ENCODE measurements at places on chromosomes 12 and 14. TPM values are rescaled to one million over a fixed set of nuclear protein-coding genes. Genes with fewer than 3 reads are reported as not detected.

The SLC11A2 gene
- 13.6 TPM for polyA plus RNA-seq

DNA sequence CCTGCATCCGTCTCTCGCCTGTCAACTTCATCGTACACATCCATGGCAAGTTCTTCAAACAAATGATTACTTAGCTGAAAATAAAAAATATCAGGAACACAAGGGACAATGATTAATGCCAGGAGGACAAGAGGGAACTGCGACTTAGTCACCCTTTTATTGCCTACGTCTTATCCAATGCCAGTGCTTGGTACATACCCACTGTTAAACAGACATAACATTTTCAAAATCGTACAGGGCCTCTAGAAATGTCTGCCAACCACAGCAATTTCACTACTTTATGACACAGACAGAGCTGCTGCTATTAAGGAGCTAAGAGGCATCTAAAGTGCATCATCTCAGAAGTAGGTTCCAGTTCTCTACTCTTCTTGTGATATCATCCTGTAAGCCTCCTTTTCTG, 34.6 kb downstream of the GIT2 start:
- no peak for DNase-seq

- no peak for DNase-seq
Measured at GRCh38 chr12:52900896-52901714, 3.8 kb downstream of the KRT8 start.

- no peak for DNase-seq
Measured at GRCh38 chr12:24230061-24230701, 280.7 kb upstream of the SOX5 start.

DNA sequence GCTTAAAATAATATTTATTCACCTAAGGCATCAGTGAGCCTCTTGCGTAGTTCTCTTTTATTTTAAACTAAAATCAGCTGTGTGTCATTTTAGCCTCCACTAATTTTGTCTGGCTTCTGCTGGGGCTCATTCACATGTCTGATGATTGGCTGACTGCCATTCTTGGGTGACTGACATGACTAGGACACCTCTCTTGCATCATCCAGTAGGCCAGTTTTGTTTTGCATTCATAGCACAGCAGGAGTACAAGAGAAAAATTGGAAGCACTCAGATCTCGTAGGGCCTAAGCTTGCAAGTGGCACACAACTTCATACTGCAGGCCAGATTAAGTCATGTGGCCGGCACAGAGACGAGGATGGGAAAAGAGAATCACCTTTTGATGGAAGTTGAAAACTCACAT, 1226.5 kb downstream of the GALC start:
- no peak for DNase-seq

DNA sequence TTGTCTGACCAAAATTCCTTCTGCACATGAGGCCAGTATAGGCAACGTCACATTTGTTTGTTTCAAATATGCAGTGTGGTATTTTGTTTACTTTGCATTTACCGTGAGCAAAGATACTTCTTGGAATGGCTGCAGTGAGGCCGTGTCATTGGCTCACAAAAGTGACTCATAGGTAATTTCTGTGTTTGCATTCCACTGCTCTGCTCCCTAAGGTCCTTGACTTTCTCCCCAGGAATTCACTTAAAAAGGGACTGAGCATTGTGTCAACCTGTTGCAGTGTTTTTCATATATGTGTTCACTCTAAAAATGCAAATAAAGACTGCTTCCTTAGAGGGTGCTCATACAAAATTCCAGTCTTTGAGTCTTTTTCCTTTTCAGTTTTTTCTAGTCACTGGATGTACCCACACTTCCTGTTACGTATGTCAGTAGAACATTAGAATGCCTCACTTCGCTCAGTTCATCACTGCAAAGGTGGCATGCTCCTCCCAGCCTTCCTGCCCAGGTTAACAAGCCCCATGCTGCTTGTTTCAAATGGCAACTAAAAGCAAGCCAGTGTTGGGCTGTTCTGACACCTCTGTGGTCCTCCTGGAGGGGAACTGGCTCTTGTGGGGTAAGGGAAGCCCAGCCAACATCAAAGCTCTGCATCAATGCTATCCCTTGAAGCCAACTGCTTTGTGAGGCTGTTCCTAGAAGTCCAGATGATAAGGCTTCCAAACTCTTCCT, 9.1 kb downstream of the C12orf76 start:
- DNase-seq, result no peak

DNA sequence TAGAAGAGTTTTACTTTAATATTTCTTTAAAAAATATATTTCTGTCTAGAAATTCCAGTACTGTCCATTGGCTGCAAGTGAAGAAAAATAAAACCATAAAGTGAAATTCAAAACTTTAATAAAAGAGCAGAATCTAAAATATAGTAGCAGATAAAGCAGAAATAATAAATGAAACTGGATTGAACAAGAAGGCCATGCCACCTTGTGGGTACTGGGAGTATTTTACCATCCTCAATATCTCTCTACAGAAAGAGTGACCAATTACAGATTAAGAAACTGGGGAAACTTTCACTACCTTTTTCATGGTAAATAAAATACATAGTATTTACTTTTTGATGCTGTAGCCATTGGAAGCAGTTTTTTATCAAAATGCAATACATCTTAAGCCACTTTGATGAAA, 220.5 kb downstream of the BCAT1 start:
- DNase-seq, result no peak

DNA sequence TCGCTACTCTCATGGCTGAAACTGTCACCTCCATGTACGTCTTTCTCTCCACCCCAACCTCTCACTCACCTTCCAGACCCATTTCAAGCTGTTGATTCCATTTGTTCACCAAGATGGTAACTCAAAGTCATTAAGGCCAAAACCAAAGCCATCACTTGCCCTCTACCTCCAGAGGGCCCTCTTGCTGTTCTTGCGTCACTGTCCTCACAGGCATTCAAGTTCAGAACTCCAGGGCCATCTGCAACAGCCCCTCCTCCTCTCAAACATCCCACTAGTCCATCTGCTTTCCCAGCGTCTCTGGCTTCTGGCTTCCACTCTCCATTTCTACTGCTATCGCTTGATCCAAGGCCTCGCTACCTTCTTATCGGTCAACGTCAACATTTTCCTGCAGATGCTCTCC, 74.5 kb downstream of the VWF start:
- DNase-seq, result no peak

DNA sequence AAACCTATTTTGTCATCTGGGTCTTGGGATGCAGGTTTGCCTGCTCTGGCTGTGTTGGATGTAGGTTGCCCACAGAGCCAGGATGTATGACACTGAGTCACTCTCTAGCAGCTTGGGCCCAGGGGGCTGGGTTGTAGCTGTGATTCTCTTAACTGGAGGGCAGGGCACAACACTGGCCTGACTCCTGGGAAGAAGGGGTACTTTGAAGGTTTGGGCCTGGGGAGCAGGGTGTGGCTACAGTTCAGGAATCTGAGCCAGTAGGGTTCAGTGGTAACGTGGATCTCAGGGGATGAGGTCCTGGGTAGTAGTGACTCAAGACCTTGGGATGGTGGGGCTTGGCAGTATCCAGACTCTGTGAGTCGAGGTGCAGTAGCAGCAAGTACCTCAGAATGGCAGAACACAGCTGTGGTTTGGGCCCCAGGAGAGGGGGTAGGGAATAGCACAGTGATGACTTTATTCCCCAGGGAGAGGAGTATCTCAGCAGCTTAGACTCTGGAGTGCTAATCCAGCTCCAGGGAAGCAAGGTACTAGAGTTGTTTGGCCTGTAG, 25.7 kb downstream of the TBC1D15 start:
- DNase-seq, result no peak
